ENCODE measurements at places on chromosomes 7 and 10.

DNA sequence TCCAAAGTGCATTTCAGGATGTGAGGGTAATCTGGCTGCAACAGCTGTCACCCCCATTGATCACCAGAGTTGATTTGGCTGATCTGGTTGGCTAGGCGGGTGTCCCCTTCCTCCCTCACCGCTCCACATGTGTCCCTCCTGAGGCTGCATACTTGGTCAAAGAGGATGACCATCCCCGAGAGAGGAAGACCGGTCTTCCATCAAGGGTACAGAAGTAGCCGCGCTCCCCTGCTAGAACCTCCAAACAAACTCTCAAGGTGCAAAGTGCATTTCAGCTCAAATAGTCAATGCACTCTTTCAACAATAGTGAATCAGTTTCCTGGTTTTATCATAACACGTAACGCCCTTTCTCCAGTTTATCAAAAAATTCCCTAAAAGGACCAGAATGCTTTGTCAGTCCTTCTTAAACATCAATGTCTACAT, 44.6 kb downstream of the CARD11 start:
- DNase-seq, result no peak

DNA sequence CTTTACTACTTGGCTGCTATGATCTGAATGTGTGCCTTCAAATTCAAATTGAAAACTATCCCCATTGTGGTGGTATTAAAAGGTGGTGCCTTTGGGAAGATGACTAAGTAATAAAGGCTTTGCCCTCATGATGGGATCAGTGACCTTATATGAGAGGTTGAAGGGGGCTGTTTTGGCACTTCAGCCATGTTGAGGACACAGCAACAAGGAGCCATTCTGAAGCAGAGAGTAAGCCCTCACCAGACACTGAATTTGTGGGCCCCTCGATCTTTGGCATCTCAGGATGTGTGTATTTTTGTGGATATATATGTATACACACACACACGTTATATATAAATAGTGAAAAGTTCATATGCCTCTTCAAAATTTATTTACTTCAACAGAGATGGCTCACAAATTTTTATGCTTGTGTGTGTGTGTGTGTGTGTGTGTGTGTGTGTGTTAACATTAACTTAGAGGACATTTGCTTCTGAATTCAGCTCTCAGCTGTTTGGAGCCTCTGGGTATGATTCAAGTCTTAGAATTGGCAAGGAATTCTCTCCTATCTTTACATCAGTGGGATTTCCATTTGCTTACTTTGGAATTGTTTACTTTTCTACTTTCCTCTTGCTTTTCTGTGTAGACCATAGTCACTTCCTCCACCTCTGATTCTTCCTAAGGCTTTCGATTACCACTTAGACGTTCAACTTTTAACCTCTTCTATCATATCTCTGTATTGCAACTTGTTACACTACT, 66.6 kb downstream of the MAGI2 start:
- no peak for DNase-seq

DNA sequence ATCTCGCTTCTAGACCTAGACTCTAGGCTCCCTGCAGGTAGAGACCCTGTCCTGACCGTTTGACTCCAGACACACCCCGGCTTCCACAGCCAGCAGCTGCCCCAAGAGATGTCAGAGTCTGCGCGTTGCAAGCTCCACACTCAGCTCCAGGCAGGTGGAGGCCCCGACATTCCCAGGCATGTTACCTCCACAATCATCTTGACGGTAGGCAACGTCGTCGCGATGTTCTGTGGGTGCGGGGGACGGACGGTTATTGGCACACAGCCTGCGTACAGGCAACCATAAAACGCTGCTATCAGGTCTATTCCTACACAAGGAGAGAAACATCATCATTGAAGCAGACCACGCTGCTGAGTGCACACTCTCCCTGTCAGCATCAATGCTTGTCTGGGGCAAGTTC, 213.2 kb downstream of the ZMYND11 start:
- DNase-seq, result no peak

GRCh38 chr7:98802781-98803110, 67.1 kb downstream of the TMEM130 start:
- DNase-seq, result no peak

DNA sequence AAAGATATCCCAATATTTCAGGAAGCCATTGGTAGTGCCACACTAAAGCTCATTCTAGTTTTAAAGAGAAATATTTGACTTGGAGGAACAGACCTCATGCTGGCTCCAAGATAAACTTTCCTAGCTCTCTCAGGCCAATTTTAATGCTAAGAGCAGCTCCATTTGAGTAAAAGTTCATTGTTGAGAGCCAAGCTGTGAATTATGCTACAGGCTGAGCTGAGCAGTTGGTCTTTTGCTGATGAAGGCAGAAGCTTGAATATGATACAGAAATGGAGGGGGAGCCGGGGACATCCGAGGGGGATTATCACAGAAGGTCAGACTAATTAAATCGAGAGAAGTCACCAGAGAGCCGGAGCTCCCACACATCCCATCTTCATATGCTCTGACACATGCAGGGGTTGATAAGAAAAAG, 175.7 kb upstream of the AUTS2 start:
- DNase-seq, result no peak
